Activated CD8-positive, alpha-beta memory T cell treated with anti-CD3 and anti-CD28 coated beads for 4 hours (primary cell): ENCODE measurements at places on chromosomes 2 and 18.

GRCh38 chr2:34578641-34579040 lies 979.5 kb upstream of the FAM98A start:
- no peak for DNase-seq

- DNase-seq = no peak
Observed at GRCh38 chr2:79977792-79978191, 326.8 kb downstream of the LRRTM1 start.

DNA sequence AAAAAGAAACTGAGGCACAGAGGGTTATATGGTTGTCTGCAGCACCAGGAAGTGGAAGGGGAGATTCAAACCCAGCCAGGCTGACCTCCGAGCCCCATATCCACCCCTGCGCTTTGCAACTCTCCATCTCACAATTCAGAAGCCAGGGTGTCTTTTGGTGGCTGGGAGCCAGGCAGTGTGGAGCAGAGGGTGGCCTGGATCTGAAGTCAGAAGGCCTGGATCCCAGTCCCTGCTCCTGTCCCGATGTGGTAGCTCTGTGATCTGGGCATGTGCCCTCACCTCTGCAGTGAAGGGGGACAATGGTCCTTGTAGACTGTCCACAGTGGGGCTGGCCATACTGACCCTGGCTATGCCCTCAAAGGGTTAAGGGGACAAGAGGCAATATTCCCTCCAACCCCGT lies 57.0 kb downstream of the CIB4 start:
- no peak for DNase-seq

DNA sequence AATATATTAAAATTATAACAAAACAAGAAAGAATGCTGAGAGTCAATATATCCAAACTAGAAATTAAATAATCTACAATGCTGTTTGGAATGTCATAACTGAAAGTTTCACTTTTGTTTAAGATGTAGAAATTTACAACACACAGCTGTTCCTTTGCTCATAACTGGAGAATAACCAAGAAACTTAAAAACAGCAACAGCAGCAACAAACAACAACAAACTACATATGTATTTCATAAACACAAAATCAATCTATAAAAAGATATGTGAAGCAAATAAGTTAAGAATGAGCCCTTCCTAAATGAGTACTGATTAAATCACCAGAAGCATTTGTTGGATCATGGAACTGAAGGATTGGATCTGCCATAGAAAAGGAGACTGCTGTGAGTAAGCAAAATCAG lies 456.5 kb upstream of the ZNF804A start:
- DNase-seq = no peak

- DNase-seq = no peak
Observed at GRCh38 chr2:225820826-225821225, 421.3 kb downstream of the NYAP2 start.

DNA sequence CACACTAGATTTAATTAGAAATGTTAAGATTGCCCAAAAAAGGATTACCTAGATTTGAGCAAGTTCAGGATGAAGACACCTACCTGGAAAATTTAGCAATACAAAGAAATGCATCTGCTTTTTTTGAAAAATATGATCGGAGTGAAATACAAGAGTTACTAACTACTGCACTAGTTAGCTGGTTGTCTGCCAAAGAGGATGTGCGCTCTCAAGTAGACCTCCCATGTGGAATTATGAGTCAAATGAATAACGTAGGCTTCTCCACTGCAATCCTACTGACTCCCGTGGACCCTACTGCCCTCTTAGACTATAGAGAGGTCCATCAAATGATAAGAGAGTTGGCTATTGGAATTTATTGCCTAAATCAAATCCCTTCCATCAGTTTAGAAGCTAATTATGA lies 2.0 kb downstream of the ANKAR start:
- DNase-seq = no peak

- no peak for DNase-seq
Observed at GRCh38 chr2:152542995-152543481, 174.2 kb downstream of the PRPF40A start.

- no peak for DNase-seq
Observed at GRCh38 chr2:38093527-38094165, 17.7 kb upstream of the CYP1B1 start.

GRCh38 chr2:223007531-223007930 lies 44.5 kb upstream of the KCNE4 start:
- DNase-seq = no peak

DNA sequence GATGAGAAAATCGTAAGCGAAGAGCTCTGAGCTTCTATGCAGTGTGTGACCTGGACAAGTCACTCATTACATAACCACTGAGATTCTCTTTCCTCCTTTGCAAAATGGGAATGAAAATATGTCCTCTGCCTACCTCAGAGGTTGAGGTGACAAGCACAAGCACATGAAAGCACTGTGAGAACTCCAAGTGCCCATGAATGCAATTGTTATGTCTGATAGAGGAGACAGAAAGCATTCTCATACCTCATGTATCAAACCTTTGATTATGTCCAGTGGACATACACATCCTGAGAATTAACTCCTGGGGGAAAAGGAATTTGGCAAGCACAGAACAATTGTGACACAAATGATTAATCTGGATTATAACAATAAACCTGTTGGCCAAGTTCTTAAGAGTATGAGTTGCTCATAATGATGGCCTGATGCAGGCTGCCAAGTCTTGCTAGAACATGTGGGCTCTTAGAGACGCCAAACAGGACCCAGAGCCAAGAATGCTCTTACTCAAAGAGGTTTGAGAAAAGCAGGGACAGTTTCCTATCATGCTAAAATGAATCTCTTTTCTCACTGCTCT lies 8.5 kb upstream of the RMDN2 start:
- no peak for DNase-seq

DNA sequence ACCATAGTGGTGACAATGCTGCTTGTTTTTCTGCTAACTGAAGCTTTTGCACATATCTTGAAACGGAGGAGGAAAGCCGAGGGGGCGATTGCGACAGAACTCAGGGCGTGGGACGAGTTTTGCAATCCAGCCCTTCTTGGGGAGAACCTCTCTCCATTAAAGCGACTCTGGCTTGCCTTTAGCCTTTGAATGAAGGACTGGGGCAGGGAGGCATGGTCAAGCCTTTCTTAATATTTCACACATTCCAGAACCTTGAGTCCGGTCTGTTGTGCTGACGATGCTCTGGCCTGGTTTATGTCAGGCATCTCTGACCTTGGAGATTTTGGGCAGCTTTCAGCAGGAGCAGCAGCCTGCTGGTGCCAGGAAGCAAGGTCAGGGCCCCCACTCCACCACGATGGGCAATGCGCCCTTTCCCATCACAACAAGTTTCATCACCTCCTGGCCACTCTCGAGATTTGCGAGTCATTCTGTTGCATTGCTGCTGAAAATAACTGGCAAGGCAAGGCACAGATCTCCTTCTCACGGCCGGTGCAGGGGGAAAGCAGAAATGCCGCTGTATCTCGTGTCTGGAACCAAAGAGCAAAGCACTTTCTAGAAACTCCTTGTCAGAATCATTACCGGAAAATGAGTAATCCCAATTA lies 10.8 kb downstream of the EMILIN2 start:
- DNase-seq = no peak

DNA sequence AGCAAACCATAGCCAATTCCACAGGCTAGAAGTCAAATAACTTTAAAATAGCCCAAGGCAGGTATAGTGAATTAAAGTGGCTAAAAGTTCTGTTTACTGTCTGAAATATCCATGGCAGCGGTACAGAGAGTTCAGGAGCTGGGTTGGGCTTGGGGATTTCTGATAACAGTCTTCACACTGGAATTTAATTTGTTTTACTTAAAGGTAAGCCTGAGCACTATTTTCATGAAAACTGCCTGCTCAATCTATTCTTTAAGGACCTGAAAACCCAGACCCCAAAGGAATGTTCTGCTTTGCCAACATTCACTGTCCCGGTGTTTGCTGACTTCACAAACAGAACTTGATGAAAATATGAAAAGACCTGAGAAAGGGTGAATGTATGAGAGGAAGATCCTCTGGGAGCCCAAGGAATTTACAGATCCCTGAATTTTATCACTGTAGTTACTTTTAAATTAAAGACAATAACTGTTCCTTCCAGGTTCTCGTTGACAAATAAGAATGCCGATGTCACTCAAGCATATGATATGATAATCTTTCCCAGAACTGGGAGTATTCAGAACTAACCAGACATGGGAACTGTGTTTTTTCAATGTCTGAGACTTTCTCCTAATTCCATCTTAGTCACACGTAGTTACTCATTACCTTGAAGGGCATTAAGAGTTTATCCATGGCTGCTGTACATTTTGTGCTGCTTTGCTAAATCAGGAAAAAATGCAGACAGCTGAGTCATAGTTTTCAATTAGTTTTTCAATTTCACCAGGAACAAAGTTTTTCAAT lies 28.3 kb upstream of the ITGB6 start:
- DNase-seq = no peak

GRCh38 chr18:77063260-77063659 lies 69.3 kb downstream of the MBP start:
- peak; percentile 49 for DNase-seq

GRCh38 chr2:222627764-222628163 lies 28.1 kb downstream of the FARSB start:
- DNase-seq = no peak
